ENCODE measurements at places on chromosomes 4 and X.

GRCh38 chr4:39713691-39714090, 15.8 kb downstream of the UBE2K start:
- DNase-seq, result no peak

DNA sequence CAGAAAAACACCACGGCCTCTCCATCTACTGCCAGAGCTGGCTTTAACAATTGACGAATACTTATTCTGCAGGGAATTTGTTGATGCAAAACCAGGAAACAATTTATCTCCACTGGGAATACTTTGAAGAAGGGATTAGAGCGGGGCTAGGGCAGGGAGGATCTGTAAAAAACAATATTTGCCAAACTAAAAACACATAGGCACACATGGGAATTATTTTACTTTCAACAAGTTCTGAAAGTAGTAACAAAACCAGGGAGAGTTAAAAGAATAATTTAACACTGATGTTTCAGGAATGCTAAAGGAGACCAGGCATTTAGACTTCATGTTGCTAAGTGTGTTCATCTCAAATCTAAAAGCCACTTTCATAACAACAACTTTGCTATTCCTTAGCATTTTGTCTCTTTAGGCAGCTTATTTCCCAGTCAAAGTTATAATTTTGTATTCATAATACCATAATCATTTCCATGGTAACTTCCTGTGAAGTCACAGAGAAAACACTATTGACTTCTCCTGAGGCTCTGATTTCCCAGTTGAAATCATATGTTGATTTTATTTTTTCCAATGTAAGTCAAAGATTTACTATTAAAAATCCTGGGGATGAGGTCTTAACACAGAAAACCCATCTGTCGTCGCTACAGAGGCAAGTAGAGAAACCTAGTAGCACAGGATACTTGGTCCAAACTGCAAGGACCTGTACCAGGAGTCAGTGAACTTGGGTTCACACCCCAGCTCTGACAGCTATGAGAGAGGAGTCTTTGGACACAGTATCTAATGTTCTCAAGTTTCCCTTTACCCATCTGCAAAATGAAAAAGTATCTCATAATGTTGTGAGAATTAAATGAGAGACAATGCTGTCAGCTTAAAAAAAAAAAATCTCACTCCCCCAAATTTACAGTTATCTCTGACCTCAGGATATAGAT, 69.3 kb downstream of the SH3RF1 start:
- no peak for DNase-seq

DNA sequence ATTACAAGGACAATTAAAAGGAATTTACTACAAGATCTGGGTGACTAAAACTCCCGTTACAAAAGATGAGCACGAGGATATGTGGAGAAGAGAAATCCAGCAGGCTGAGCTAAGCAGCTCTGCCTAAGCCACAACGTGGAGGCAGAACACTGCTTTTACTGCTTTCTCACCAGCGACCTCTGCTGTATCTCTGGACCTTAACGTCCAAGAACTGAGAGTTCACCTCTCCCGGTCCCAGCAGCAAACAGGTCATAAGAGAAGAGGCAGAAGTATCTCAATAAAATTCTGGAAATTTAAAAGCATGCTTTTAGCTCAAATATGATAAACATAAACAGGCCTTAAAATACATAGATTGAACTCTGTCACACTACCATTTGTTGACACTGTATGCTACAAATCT, 81.0 kb downstream of the ADGRA3 start:
- DNase-seq, result peak; percentile 21

DNA sequence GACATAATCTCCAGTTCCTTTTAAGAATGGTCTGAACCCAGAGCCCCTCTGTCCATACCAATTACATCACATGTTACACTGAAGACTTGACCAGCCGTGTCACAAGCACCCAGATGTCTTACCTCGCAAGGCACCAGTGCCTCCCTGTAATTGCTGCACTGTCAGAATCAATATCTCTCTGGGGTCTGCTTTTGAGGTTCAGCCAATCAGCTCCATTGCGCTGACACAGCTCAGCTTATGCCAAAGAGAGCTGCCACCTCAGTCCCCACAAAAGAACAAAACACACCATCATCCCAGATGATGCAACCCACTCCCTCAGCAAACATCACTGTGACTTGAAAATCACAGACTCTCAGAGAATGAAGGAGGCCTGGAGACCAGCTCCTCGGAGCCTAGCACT, 82.5 kb upstream of the SORBS2 start:
- DNase-seq, result no peak

DNA sequence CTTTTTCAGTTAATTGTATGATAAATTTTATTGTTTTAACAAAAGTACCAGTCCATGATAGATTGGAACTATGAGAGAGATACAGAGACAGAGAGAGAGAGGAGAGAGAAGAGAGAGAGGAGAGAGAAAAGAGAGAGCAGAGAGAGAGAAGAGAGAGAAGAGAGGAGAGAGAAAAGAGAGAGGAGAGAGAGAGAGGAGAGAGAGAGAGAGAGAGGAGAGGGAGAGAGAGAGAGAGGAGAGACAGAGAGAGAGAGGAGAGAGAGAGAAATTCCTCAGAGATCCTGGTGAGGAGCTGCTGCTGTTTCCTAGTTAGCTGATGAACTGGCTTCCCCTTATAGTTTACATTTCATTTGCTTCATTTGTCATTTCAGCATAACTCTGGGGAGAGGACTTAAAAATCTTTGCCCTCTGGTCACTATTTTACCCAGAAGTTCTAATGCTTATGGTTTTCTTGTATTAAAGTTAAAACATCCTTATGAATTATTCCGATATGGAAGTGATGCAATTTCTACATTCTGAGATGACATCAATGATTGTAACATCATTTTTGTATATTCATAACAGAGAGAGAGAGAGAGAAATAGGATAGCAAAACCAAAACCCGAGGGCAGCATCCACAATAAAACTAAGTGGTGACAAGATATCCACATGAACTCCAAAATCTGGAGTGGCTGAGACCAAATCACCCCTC, 10.8 kb downstream of the CTAG1A start:
- no peak for DNase-seq

- DNase-seq, result peak; percentile 74
These were observed 3.9 kb downstream of the L1CAM start for GRCh38 chrX:153882086-153882498.

- no peak for DNase-seq
These were observed 6.8 kb upstream of the XAGE3 start for GRCh38 chrX:52874661-52875060.

GRCh38 chr4:183757060-183757459, 98.0 kb downstream of the TRAPPC11 start:
- no peak for DNase-seq

GRCh38 chr4:17763416-17763815, 18.0 kb downstream of the FAM184B start:
- peak; percentile 30 for DNase-seq

DNA sequence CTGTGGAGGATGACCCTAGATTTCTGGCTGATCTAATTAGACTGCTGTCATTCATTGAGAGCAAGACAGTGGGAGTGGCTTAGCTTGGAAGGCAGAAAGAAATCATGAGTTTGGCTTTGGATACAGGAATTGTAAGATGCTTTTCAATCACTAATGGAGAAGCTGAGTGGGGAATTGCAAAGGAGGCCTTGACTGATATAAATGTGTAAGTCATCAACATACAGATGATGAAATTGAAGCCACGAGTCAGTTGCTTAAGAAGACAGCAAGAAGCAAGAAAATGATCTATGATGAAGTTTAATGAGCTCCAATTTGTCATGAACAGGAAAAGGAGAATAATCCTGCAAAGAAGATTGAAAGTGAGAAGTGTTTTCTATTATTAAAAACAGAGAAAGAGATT, 136.7 kb upstream of the C1QTNF7 start:
- no peak for DNase-seq

- no peak for DNase-seq
These were observed 856 bp downstream of the SLC9B1 start for GRCh38 chr4:103018391-103019307.

GRCh38 chr4:172692701-172693100, 475.9 kb upstream of the GALNT7 start:
- no peak for DNase-seq

DNA sequence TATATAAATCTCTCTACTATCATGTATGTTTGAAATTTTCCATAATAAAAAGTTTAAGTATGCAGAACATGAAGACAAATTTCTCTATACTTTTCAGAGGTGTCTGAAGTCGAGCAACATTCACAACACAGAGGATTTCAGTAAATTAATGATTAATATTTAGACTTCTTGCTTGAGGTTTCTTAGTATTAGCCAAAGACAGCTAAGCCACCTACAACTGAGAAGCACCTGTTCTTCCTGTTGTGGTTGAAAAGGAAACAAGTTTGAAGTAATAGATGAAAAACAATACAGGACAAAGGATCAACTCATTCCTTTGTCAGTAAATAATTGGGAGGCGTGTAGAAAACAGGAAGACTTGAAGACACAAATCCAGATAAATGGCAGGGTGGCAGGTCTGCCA, 21.1 kb downstream of the SCML1 start:
- no peak for DNase-seq

- DNase-seq, result no peak
These were observed 72.5 kb downstream of the GNL3L start for GRCh38 chrX:54602563-54602962.

DNA sequence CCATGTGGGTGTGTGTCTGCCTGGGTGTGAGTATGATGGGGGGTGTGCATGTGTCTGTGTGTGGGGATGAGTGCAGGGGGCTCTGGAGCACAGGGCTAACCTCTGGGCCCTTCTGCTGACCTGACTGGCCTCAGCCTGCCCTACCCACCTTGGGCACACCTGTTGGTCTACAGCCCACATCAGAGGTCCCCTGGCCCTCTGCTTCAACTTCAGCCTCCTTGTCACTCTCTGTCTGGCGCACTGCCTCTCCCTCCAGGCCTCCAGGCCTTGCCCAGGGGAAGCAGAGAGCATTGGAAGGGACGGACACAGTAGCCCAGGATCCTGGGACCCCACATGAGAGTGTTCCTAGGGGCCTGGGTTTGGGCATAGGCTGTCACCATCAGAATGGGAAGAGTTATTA, 115.4 kb downstream of the EFNB1 start:
- no peak for DNase-seq

- no peak for DNase-seq
These were observed 548.3 kb upstream of the SLIT2 start for GRCh38 chr4:19703391-19703790.

Data from RPMI7951 (cell line).